ENCODE measurements at places on chromosomes 4 and X.

DNA sequence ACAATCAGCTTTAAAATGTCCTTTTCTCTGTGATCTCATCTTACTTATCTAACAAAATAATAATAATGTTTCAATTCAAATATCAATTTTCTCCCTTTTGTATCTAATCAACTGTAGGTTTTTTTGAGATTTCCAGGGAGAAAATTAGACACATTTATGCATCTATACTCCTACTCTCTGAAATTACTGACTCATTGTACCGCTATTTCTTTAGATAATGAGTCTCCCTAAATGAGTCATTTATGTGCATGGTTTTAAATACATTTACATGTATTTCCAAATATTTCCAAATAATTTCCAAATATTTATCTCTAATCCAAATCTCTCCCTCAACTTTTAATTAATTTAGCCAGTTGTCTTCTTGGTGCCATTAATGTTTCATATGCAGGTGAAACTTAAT, 621.0 kb downstream of the TECRL start:
- DNase-seq: no peak

- no peak for DNase-seq
Observed at GRCh38 chr4:20354120-20354519, 102.4 kb downstream of the SLIT2 start.

GRCh38 chr4:5845035-5845905, 47.6 kb downstream of the CRMP1 start:
- DNase-seq: no peak

- DNase-seq: no peak
Observed at GRCh38 chr4:1573830-1574459, 110.2 kb downstream of the FAM53A start.

DNA sequence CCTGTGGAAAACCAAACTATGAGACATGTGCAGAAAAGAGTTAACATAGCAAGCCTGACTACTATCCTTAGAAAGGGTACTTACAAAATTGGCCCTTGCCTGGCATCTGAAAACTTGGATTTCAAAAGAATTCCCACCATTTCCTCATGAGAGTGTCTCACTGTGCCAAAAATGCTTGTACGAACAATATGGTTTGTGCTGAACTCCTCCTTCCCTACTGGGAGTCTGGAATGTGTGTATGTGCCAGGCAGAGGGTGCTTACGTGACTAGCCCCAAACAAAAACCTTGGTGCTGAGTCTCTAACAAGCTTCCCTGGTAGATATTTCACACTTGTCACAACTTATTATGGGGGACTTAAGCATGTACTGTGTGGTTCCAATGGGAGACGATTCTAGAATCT, 81.7 kb upstream of the GIMD1 start:
- DNase-seq: no peak

DNA sequence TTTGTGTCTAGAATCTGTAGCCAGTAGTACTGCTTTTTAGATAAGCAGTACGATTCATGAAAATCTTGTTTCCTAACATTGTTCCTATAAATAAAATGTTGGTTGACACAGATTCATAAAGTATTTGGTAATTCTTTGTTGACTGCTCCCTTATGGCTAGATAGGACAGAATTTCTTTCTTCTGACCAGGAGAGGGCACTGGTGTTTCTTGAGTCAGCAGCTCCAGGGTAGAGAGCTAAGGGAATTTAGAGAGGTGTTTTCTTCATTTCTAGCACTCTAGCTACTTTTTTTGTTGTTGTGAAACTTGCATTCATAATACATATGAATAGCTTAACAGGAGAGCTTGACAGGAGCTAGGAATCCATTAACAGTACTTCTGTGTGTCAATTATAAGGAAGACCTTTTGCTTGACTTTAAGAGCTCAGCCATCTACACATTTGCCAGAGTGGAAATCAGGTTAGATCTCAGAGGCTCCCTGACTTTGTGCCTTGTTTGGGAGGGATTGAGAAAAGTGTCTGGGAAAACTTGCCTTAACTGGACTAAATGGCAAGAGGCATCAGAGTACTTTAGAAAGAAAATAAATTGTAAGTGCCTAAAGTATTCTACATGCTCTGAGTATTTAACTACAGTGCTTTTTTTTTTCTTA, 756.1 kb downstream of the SH3BGRL start:
- DNase-seq: peak; percentile 2

- DNase-seq: no peak
Observed at GRCh38 chrX:103831342-103831802, 685 bp downstream of the RAB9B start.

DNA sequence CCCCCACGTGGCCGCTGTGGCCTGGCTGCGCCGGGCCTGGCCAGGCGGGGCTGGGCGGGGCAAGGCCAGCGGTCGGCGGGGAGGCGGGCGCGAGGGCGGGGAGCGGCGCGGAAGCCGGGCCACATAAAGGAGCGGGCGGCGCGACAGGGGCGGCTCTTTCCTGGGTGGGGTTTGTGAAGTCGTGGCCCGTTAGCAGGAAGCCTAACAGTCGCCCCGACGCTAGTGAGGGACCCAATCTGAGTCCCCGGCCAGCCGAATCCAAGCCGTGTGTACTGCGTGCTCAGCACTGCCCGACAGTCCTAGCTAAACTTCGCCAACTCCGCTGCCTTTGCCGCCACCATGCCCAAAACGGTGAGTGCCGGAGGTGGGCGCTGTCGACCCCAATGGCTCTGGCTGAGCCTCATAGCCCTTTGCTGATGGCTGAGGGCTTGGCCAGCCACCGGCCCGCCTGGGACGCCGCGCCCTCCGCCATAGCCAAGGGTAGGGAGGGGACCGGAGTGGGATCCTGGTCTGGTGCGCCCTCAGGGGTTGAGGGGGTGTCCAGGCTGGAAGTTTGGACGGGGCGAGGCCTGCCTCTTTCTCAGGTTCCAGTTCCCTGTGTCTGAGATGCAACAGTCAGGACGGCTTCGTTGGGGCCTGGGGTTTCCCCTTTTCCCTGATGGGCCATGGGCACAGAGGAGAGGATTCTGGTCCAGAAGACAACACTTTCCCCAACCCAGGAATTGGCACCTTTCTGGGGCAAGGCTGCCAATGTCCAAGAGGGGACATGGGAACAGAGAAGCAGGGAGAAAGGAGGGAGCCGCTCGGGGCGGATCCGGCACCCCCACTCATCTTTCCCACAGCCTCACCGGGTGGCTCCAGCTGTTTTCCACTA, at the start of gene MSN:
TSS of gene MSN (plus strand) at position 152 of the 874 bp plus-strand sequence. CDS start at position 340, 188 bp downstream.
- DNase-seq: no peak

DNA sequence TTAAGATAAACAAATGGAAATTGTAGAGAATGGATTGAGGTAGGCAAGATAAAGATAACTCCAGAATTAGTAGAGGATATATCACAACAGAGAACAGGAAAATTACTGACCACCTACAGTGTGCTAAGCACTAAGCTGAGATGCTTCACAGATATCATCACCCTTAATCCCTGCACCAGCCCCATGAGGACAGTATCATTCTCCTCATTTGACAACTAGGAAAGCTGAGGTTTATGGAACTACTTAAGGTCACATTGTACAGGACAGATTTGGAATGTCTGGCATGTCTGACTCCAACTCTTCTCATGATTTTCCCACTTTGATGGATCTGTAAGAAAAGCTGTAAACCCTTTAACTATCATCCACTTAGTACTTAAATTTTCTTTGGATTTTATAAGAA, 95.5 kb downstream of the CASK start:
- no peak for DNase-seq

- DNase-seq: peak; percentile 42
Observed at GRCh38 chrX:51144828-51145442, 187.7 kb upstream of the NUDT10 start.

- no peak for DNase-seq
Observed at GRCh38 chrX:8196776-8197175, 25.7 kb upstream of the VCX2 start.

- no peak for DNase-seq
Observed at GRCh38 chr4:62881901-62882300, 1527.3 kb downstream of the TECRL start.

- DNase-seq: no peak
Observed at GRCh38 chr4:107182347-107182746, 146.2 kb upstream of the DKK2 start.

DNA sequence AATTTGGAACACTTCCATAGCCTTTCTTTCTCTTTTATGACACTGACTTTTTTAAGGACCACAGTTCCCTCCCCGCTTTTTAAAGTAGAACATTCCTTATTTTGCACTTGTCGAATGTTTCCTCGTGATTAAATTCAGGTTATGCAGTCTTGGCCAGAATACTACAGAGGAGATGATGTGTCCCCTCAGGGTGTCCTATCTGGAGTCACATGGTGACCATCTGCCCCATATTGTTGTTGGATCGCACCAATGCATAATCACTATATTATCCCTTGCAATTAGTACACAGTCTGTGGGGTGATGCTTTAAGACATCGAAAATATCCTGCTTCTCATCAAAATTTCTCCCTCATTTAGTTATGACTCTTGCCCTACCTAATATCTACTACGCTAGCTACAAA, 27.4 kb downstream of the WDFY3 start:
- DNase-seq: no peak

DNA sequence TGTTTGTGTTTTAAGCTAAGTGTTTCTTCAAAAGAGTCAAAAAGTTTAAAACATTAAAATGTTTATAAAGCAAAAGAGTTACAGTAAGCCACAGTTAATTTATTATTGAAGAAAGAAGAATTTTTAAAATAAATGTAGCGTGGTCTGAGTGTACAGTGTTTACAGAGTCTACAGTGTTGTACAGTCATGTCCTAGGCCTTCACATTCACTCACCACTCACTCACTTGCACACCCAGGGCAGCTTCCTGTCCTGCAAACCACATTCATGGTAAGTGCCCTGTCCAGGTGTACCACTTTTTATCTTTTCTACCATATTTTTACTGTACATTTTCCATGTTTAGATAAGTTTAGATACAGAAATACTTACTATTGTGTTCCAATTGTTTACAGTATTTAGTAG, 239.7 kb upstream of the AGA start:
- DNase-seq: no peak

DNA sequence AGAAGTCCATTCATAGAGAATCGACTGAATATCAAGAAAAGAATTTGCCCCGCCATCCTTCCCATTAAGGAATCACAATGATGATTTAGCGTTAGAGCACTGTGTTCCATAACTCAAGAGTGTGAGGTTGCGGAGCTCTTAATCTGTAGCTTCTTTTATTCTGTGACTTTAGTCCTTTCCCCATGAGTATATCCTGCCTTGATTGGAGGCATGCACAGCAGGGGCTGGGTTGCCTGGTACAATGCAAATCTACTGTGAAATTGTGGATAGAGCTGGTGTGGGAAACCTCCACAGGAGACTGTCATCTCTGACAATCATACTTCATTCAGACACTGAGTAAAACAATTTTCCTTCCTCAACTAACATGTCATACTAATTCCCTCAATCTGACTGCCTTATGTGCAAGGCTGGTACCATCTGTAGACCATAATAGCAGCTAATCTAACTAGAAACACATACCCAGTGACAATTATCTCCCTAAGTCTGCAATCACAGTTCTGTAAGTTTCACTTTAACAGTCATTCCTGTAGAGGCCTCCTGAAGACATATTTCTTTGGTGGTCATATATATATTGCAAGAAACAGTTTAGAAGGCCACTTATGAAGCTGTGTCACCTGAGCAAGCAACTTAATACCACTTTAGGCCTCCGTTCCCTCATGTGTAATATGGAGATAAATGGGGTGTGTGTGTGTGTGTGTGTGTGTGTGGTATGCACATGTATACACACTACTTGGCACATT, 355.2 kb upstream of the FAM241A start:
- no peak for DNase-seq

GRCh38 chr4:145619639-145619996, 433 bp downstream of the MMAA start:
- DNase-seq: no peak

- no peak for DNase-seq
Observed at GRCh38 chr4:68426516-68426915, 20.7 kb upstream of the TMPRSS11E start.

DNA sequence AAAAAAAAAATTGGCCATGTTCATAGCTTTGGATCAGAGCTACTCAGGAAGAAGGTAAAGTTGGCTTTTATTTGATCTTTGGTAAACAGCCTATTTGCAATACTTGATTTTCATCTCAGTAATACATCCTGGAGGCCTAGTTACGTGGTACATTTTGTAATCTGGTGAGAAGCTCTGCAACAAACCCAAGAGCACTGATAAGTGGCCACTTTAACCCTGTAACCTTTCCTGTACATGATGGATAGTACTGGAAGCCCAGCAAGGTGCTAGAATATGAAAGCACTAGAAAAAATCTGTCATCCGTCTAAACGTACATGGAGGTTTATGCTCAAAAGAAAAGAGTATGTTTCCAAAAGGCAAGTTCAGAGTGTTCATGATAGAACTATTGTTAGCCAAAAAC, 88.3 kb upstream of the BMP2K start:
- no peak for DNase-seq

- no peak for DNase-seq
Observed at GRCh38 chr4:112876316-112876715, 173.1 kb upstream of the ANK2 start.

- no peak for DNase-seq
Observed at GRCh38 chr4:138832563-138832962, 183.0 kb upstream of the NOCT start.

- no peak for DNase-seq
Observed at GRCh38 chr4:9906996-9907395, 114.3 kb downstream of the SLC2A9 start.

- no peak for DNase-seq
Observed at GRCh38 chrX:1398431-1399340, 6.8 kb upstream of the SLC25A6 start.

DNA sequence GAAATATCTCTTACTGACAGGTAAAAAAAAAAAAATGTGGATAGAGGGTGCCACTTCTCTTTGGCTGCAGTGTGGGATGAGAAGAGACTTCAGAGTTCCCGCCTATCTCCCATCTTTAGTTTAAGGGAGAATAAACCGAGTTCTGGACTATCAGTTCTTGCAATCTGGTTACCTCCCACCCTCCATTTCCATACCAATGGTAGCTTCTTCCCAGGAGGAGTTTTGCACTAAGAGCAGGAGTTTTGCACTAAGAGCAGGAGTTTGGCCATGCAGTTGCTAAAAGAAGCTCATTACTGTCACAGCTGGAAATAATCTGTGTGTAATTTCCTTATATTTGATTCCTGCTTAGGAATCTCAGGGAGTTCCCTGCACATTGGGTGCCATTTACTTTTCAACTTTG, 10.8 kb upstream of the GUCY1B1 start:
- DNase-seq: no peak

GRCh38 chr4:40931238-40931637, 181.5 kb downstream of the NSUN7 start:
- DNase-seq: no peak

- no peak for DNase-seq
Observed at GRCh38 chr4:184408021-184408683, 66.2 kb downstream of the IRF2 start.

DNA sequence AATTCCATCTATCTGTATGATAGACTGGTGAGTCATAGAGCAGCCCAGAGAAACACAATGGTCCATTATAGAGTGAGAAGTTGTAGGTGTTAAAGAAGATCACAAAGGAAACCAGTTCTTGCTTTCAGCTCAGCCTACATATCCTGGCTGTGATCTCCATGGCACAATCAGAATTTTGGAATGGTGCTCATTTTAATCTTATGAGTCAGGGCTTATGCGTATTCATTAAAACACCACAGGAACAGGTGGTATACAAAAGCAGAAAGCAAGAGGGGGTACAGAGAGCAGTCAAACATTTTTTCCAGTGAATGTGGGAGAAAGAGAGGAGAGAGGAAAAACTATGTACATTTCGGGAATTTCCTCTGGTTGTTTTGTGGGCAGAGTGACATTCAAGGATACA, 126.9 kb downstream of the MFAP3L start:
- no peak for DNase-seq

- DNase-seq: no peak
Observed at GRCh38 chr4:80308466-80308822, 27.1 kb upstream of the CFAP299 start.
